Hematopoietic multipotent progenitor cell (in vitro differentiated cells): ENCODE measurements at places on chromosomes 16 and 17.

DNA sequence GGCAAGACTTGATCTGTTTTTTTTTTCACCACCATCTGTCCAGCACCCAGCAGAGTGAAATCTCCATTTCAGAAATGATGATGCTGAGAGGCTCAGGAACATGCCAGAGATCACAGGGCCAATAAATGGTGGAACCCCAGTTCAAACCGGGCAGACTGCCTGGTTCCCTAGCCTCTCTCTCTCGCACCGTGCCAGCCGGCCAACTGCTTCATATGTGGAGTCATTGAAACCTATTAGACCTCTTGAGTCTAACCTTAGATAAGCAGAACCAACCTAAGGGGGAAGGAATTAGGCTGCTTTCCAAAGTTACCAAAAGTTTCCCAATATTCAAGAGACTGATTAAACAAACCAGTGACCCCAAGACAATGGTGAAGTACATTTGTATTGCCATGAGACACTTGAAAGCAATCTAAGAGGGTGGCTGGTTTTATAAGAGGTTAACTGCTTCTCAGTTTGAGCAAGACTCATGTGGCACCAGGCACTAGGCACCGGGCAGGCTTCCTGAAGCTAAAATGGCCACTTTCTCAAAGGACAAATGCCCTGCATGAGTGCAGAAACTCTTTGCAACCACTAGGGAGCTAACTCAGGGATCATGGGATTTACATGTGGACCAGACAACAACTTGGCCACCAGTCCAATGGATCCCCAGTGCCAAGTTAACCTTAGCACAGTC is 18.4 kb downstream of the TOX3 start:
- DNase-seq: no peak

GRCh38 chr16:27867122-27868110 is 196.1 kb downstream of the GSG1L start:
- peak; percentile 67 for DNase-seq

GRCh38 chr17:45314741-45315647 is 1.8 kb downstream of the MAP3K14 start:
- DNase-seq: peak; percentile 41

DNA sequence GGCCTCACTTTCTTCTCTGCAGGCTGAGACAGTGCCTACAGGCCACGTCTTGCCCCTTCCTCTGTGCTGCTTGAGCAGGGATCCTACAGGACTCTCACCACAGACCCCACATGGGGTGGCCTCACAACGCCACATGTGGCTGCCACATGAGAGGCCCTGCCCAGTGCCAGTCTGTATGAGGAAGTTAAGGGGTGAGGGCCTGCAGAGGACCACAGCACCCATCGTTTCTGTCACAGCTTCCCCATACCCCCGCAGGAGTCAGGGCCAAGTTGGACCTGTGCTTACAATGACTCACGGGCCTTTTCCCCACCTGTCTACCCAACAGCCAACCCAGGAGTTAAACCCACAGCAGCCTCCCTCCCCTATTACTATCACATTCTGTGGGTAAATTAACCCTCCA is 2.9 kb upstream of the GSDMB start:
- DNase-seq: peak; percentile 42

DNA sequence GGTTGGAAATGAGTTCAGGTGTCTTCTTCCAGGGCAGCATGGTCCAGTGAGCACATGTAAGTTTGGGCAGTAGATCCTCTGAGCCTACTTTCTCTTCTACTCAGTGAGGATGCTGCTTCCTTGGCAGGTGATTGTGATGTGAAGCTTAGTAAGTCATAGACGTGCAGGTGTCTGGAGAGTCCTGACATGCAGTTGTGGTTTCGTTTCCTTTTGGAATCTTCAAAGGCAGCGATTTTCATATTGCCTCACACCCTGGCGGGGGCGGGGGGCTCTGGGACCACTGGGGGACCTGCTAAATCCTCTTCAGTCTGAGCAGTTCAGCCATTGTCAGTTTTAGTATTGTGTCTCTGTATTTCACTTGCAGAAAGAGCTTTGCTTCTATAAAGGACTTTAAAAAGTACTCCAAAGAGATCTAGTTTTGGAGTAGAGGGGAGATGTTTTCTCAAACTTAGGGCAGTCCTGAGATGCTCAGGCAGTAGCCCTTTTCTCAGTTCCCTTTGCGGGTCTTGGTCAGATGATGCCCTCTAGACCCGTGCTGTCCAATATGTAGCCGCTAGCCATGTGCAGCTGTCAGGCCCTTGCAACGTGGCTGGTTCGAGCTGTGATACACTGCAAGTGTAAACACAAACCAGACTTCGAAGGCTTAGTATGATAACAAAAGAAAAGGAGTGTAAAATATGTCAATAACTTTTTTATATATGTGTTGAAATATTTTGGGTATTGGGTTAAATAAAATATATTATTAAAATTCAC is 4.0 kb upstream of the CDK5R1 start:
- no peak for DNase-seq

DNA sequence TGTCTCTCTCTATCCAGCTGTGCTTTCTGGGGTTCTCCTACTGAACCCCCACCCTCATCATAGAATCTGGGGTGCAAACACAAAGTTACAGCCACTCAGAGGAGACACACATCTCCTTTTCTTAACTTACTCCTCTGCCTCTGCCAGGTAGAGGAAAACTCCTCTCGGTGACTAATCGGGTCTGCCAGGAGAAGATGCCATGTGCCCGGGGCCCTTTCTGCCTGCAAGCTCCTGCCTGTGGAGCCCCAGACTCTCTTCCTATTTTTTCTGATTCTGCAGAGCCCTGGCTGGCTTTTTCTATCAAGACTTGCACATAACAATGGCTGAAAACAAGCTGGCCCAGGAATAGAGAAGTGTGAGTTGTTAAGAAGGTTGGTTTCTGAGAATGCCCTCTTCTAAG is 10.4 kb downstream of the SLC6A4 start:
- DNase-seq: no peak

- no peak for DNase-seq
These were observed 45.4 kb downstream of the CDH1 start for GRCh38 chr16:68782198-68783174.

DNA sequence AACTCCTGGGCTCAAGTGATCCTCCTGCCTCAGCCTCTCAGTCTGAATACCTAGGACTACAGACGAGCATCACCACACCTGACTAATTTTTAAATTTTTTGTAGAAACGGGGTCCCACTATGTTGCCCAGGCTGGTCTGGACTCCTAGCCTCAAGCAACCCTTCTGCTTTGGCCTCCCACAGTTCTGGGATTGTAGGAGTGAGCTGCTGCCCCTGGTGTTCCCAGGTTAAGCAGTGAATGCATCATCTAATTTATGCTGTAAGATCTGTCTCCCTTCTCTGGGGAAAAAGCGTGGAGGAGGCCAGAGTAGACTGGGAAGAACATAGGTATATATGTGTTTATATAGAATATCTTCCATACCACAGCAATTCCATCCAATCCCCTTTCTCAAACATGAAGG is 6.6 kb upstream of the N4BP1 start:
- DNase-seq: no peak

- DNase-seq: no peak
These were observed 155.2 kb upstream of the C17orf78 start for GRCh38 chr17:37220607-37220953.

- no peak for DNase-seq
These were observed 37.0 kb downstream of the RGS9 start for GRCh38 chr17:65173976-65174683.

DNA sequence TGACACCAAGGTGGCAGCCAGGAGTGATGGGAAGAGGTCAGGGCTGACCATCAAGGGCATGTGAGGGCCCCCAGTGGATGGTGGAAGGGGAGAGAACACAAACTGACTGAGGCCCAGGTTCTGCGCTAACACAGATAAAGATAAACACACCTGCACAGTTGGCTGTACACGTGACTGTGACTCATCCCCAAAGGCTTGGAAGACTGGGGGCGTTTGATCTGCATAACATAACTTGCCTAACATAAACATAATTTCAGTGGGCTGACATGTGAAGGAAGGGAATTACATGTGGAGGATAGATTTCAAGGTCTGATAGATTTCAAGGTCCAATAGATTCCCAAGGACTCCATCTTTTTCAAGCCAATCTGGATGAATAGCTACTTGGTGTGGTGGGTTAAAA is 100.9 kb upstream of the TNRC6C start:
- no peak for DNase-seq

- no peak for DNase-seq
These were observed 224.1 kb downstream of the GSG1L start for GRCh38 chr16:27839419-27839818.

DNA sequence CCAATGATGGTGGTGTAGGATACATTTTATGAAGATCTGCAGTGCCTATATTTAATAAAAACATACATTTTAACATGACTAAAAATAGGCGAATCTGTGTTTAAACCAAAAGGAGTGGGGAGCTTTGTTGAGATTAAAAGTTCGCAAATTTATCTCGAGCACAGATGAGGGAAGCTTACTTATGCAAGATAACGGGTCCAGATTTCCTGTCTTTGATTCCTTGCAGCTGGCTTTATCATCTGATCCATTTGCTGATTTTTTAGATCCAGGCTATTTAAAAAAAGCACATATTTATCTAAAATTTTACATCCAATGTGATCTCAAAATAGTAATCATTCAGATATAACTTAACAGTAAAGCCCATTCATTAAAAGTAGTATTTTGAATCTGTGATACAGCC is 57.0 kb upstream of the INTS2 start:
- peak; percentile 9 for DNase-seq

- DNase-seq: no peak
These were observed 45.2 kb downstream of the TOX3 start for GRCh38 chr16:52501746-52502145.

DNA sequence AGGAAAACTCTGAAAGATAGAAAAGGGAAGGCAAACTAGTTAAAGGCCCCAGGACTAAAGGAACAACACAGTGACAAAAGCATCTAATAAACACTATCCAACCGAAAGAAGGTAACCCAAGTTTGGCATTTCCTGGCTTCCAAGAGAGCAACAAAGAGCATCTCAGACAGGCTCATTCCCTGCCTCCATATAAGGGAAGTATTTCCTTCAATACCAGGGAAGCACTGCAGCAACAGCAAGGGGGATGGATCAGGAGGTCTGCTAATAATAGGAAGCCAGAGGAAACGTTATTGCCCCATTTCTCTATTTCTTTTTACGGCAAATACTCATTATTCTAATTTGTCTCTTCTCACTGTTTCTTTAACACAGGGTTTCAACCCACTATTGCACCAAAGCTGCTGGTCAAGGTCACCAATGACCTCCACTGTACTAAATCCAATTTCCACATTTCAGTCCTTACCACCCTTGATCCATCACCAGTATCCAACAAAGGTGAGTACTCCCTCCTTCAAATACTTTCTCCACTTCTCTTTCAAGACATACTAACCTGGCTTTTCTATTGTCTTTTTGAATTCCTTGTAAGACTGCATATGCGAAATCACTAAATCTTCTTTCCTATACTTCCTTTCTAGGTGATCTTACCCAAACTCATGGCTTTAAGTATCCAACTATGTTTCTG is 86.1 kb downstream of the KANSL1 start:
- no peak for DNase-seq

- DNase-seq: no peak
These were observed 1741.7 kb downstream of the TP53TG3F start for GRCh38 chr16:35201151-35201550.

GRCh38 chr17:33974276-33974675 is 280.8 kb upstream of the CCL2 start:
- no peak for DNase-seq

- no peak for DNase-seq
These were observed 11.7 kb downstream of the ABAT start for GRCh38 chr16:8686031-8686621.

GRCh38 chr17:50517011-50517410 is 8.8 kb downstream of the MYCBPAP start:
- no peak for DNase-seq

GRCh38 chr17:81580481-81580880 is 28.3 kb upstream of the FAAP100 start:
- DNase-seq: no peak

- no peak for DNase-seq
These were observed 43.4 kb upstream of the SOX9 start for GRCh38 chr17:72077326-72077960.

DNA sequence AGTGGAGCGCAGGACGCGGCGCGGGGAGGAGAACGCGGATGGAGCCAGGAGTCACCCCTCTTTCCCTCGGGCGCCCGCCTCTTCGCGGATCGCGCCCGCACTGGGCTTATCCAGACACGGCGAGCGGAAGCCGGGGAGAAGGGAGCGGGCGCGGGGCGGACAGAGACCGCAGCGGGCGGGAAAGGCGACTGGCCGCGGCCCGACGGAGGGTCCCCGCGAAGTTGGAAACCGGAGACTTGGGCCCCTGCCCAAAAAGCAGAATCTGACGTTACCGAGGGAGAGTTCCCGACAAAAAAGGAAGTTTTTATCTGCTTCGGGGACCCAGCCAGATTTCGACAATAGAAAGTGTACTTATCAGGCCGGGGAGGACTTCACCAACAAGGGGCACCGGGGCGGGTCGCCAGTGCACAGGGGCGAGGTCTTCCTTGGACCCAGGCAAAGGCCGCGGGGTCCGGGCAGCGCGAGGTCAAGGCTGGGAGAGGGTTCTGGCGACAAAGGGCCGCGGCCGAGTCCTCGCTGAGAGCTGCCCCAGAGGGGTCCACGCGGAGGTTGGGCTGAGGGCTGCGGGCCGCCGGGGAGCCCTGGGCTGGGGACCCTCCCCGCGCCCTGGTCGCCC is 519 bp downstream of the ST6GALNAC2 start:
- no peak for DNase-seq

DNA sequence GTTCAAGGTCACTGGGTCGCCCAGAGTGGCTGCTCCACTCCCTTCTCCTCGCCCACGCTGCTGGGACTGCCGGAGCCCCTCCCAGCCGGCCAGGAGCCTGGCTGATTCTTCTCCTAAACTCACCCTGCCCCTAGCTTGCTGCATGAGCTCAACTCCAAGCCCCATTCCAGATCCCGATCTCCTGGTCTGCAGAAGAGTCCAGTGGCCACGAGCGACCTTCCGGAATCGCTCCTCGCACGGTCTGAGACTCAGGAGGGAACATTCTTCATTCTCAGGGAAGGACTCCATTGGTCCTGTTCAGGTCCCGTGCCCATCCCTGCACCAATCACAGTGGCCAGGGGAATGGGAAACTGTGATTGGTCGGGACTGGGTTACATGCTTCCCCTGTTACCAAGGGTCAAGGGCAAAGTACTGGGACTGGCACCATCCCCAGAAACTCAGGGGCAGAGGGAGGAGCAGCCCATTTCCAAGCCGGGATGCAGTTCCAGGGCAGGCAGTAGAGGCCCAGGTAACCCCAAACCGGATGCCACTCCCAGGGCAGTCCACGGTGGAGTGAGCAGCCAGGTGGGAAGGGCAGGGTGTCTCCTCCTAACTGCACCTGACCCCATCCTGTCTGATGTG is 24.5 kb upstream of the CIBAR2 start:
- no peak for DNase-seq

GRCh38 chr17:41844971-41845370 is 7.3 kb downstream of the KLHL10 start:
- DNase-seq: no peak

DNA sequence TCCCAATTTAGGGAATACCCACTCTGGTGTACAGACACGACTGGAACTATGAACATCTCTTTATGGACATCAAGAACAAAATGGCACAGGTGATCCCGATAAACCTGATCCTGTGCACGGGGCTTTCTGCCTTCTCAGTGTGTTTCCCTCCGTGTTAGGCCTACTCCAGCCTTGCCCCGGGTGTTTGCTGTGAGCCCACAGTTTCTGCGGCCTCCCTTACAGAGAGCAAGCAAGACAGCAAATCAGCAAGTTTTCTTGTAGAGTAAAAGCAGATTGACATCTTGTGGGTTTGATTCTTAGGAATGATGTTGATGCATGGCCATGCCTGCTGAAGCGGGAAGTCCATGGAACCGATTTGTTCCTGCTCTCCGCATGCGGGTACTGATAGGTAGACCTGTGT is 26.4 kb upstream of the ENDOV start:
- DNase-seq: no peak

- no peak for DNase-seq
These were observed 825 bp downstream of the HASPIN start for GRCh38 chr17:3724378-3725077.

- no peak for DNase-seq
These were observed 115.0 kb downstream of the MGAT5B start for GRCh38 chr17:76983075-76983775.
